ENCODE measurements at places on chromosomes 2 and 18. TPM values are rescaled to one million over a fixed set of nuclear protein-coding genes. Genes with fewer than 3 reads are reported as not detected.

RNASEH1 gene
- total RNA-seq = 16.1 TPM

ESCO1 gene
- total RNA-seq = 14.3 TPM

TNFRSF11A gene
- 8.9 TPM for total RNA-seq

IGFBP5 gene
- total RNA-seq = 101 TPM

LIMS2 gene
- 50.5 TPM for total RNA-seq

RGPD4 gene
- not detected for total RNA-seq

CBLN2 gene
- not detected for total RNA-seq

PPP1R1C gene
- total RNA-seq = 11.8 TPM

MAP3K19 gene
- total RNA-seq = 2.1 TPM

MOCOS gene
- 5.5 TPM for total RNA-seq

DNA sequence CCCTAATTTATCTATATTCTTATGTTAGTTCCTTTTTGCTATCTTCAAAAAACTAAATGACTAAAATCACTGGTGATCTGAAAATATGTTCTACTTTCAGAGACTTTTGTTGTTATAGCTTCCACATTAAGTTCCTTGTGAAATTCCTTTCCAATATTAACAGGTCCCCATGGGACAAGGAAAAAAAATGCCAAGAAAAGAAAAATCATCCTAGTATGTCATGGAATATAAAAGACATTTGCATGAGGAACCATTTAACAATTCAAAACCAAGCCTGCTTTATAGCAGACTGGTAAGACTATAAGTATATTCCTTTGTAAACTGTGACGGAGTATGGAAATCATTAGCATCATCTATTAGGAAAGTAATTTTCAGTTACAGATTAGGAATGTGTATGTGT is 48.1 kb downstream of the COBLL1 start:
- H3K4me3 ChIP-seq = no peak overlapping the region
- no peaks in the 10 kb centered on the region for H3K27me3 ChIP-seq
- no peak for DNase-seq
- H3K27ac ChIP-seq = no peak overlapping the region
- no peaks in the 10 kb centered on the region for H3K36me3 ChIP-seq

GRCh38 chr2:240797914-240798313 is 22.1 kb downstream of the KIF1A start:
- H3K27ac ChIP-seq = no peak overlapping the region
- H3K36me3 ChIP-seq = no peaks in the 10 kb centered on the region
- no peaks in the 10 kb centered on the region for H3K4me1 ChIP-seq

DNA sequence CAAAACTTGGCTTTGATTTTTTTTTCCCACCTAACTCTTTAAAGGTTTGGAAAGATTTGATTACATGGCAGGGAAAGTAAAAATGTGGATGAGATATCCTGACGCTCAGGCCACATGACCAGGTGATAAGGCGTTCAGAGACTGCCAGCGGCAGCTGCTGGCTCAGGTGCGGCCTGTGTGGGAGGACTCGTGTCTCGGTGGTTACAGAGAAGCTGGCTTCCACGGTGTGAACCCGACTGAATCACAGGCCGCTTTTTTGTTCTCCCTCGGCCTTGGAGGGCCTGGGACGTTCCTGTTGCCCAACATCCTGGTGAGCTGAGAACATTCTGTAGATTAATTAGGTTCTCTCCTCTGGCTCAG is 124.2 kb upstream of the ZNF516 start:
- H3K4me3 ChIP-seq = peak overlapping the region; percentile 38
- peak; percentile 67 for DNase-seq

GRCh38 chr2:69682525-69682924 is 39.0 kb upstream of the AAK1 start:
- no peaks in the 10 kb centered on the region for H3K27me3 ChIP-seq
- no peak overlapping the region for H3K4me3 ChIP-seq
- peaks cover 5% of the 10 kb centered on the region for H3K4me1 ChIP-seq
- no peaks in the 10 kb centered on the region for H3K36me3 ChIP-seq
- H3K27ac ChIP-seq = peak overlapping the region; percentile 76
- DNase-seq = no peak

GRCh38 chr2:105369777-105370690 is 28.8 kb downstream of the FHL2 start:
- peak; percentile 91 for DNase-seq
- no peak overlapping the region for H3K4me3 ChIP-seq
- H3K36me3 ChIP-seq = no peaks in the 10 kb centered on the region
- no peaks in the 10 kb centered on the region for H3K27me3 ChIP-seq

GRCh38 chr2:207801259-207801658 is 31.6 kb upstream of the FZD5 start:
- peaks cover 4% of the 10 kb centered on the region for H3K4me1 ChIP-seq
- no peaks in the 10 kb centered on the region for H3K27me3 ChIP-seq
- no peak for DNase-seq
- no peak overlapping the region for H3K4me3 ChIP-seq
- no peaks in the 10 kb centered on the region for H3K36me3 ChIP-seq

- no peaks in the 10 kb centered on the region for H3K36me3 ChIP-seq
- no peaks in the 10 kb centered on the region for H3K27me3 ChIP-seq
- DNase-seq = no peak
- H3K4me1 ChIP-seq = peaks cover 10% of the 10 kb centered on the region
These were observed 49.9 kb downstream of the LPIN2 start for GRCh38 chr18:2963048-2963447.

- H3K27ac ChIP-seq = no peak overlapping the region
- H3K4me1 ChIP-seq = no peaks in the 10 kb centered on the region
- no peak for DNase-seq
- no peaks in the 10 kb centered on the region for H3K27me3 ChIP-seq
- no peaks in the 10 kb centered on the region for H3K36me3 ChIP-seq
These were observed 143.5 kb upstream of the PID1 start for GRCh38 chr2:229414631-229415030.

GRCh38 chr18:75478996-75479880 is 51.7 kb upstream of the SMIM21 start:
- H3K27ac ChIP-seq = no peak overlapping the region
- H3K4me3 ChIP-seq = no peak overlapping the region
- no peaks in the 10 kb centered on the region for H3K4me1 ChIP-seq
- no peak for DNase-seq
- no peaks in the 10 kb centered on the region for H3K36me3 ChIP-seq
- H3K27me3 ChIP-seq = no peaks in the 10 kb centered on the region

- H3K27me3 ChIP-seq = no peaks in the 10 kb centered on the region
- DNase-seq = no peak
- H3K27ac ChIP-seq = no peak overlapping the region
- no peak overlapping the region for H3K4me3 ChIP-seq
- H3K36me3 ChIP-seq = peaks cover 5% of the 10 kb centered on the region
These were observed 111.2 kb downstream of the PLB1 start for GRCh38 chr2:28606986-28607441.

GRCh38 chr2:105488285-105488684 is 89.4 kb upstream of the FHL2 start:
- no peaks in the 10 kb centered on the region for H3K27me3 ChIP-seq
- DNase-seq = no peak
- no peaks in the 10 kb centered on the region for H3K36me3 ChIP-seq
- H3K4me3 ChIP-seq = no peak overlapping the region
- no peak overlapping the region for H3K27ac ChIP-seq

DNA sequence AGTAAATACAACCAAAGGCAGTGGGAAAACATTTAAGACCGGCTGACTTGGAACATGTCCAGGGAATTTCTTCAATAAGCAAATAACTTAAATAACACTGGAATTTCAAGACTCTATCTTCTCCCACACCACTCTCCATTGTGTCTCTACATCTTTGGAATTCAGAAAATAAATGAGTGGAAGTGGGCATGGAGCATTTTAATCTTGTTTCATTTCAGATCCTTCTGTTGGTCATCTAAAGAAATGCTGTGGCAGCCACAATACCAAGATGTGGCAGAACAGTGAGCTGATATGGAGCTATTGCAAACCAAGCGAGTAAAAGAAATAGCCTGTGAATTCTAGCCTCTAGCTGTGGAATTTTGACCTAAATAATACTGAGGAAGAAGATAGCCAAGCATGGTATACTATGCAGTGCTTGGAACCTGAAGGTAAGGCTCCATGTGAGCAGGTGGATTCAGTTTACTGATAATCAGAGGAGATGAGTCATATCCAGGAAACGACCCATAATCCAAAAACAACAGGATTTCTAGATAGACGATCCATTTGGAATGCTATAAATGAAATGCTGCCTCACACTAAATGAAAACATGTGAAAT is 157.1 kb upstream of the SCN7A start:
- no peaks in the 10 kb centered on the region for H3K27me3 ChIP-seq
- no peak overlapping the region for H3K4me3 ChIP-seq
- H3K36me3 ChIP-seq = no peaks in the 10 kb centered on the region
- DNase-seq = no peak
- H3K27ac ChIP-seq = no peak overlapping the region

DNA sequence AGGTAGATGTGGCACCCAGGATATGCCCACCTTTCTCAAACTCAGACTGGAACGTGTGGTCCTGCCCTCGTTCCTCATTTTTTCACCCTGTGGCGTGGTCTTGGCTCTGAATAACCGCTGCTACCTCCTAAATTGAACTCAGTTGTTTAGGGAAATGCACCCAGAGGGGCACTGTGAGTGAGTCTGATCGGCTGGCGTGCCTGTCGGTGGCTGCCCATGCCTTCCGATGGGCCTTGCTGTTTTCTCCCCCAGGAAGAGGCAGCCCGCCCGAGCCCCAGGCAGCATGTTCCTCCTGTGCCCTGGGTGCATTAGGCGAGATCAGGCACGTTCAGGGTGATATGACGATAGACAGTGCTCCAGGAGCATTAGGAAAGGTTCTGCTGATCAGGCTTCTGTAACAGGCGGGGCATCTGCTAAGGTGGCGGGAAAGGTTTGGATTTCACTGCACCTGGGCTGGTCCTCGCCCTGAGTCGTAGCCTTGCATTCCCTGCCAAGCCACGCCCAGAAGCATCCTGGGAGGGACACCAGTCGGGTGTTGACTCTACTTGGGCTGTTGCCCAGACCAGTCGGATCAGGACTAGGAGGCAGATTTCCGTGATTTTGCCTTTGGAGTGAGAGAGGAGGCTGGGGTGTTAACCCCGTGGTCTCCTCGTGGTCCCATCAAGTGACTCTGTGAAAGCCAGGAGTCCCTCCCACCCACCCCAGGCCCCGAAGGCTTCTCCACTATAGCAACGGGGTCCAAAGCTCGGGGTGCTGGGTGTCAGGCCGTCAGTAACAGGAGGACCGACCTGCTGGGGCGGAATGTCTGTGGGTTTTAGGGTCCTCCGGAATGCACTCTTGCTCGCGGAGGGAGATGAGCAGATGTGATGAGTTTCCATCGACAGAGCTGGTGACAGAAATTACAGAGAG is 75.1 kb downstream of the SH3BP4 start:
- no peak overlapping the region for H3K27ac ChIP-seq
- peak; percentile 68 for DNase-seq

GRCh38 chr2:220224691-220225543 is 597.5 kb downstream of the SLC4A3 start:
- no peaks in the 10 kb centered on the region for H3K4me1 ChIP-seq
- no peaks in the 10 kb centered on the region for H3K36me3 ChIP-seq
- H3K4me3 ChIP-seq = no peak overlapping the region

- H3K27ac ChIP-seq = no peak overlapping the region
- no peak for DNase-seq
- no peaks in the 10 kb centered on the region for H3K36me3 ChIP-seq
- H3K4me1 ChIP-seq = no peaks in the 10 kb centered on the region
These were observed 508.6 kb downstream of the PARD3B start for GRCh38 chr2:205053827-205054410.

DNA sequence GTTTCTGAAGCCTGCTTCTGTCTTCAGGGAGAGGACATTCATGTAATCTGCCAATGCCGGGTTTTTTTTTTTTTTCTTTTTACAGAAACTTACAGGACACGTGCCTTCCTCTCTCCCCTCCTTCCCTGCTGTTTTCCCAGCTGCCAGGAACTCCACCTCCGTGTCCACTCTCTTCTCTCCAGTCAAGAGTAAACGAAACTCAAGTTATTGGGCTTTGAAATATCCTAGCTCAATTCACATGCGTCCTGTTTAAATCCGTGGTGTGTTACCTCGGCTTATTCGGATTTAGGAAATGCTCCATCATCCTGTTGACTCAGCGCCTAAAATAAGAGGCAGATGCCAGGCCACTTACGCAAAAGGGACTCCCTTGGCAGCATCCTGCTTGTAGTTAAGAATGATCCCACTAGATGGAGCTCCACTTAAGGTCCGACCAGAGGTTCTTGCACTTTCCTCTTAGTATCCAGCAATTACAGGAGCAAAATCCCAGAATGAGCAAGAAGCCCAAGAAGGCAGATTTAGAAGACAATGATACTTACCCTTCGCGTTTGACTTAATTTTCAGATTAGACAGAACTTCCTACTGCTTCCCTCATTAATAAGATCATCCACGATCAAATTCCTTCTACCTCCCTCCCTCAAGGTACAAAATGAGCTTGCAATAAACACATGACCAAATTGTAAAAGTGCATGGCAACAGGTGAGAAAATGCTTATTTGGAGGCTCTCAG is 97.2 kb upstream of the ZCCHC2 start:
- peak overlapping the region; percentile 78 for H3K27ac ChIP-seq
- H3K27me3 ChIP-seq = no peaks in the 10 kb centered on the region
- peaks cover 26% of the 10 kb centered on the region for H3K4me1 ChIP-seq
- no peaks in the 10 kb centered on the region for H3K36me3 ChIP-seq
- peak; percentile 93 for DNase-seq

- peaks cover 6% of the 10 kb centered on the region for H3K27me3 ChIP-seq
- H3K4me1 ChIP-seq = no peaks in the 10 kb centered on the region
- H3K36me3 ChIP-seq = no peaks in the 10 kb centered on the region
- no peak for DNase-seq
- H3K4me3 ChIP-seq = no peak overlapping the region
These were observed 25.3 kb downstream of the GNAL start for GRCh38 chr18:11714244-11714918.

GRCh38 chr2:152924722-152925121 is 206.3 kb downstream of the ARL6IP6 start:
- no peak overlapping the region for H3K4me3 ChIP-seq
- no peaks in the 10 kb centered on the region for H3K4me1 ChIP-seq
- no peaks in the 10 kb centered on the region for H3K36me3 ChIP-seq
- no peak overlapping the region for H3K27ac ChIP-seq
- H3K27me3 ChIP-seq = no peaks in the 10 kb centered on the region
- DNase-seq = no peak

GRCh38 chr2:195359043-195359735 is 297.8 kb upstream of the SLC39A10 start:
- DNase-seq = no peak
- no peaks in the 10 kb centered on the region for H3K4me1 ChIP-seq
- H3K4me3 ChIP-seq = no peak overlapping the region
- H3K27me3 ChIP-seq = no peaks in the 10 kb centered on the region

GRCh38 chr2:218722876-218723785 is 12.5 kb downstream of the TTLL4 start:
- H3K27ac ChIP-seq = peak overlapping the region; percentile 28
- H3K4me1 ChIP-seq = peaks cover 23% of the 10 kb centered on the region
- no peaks in the 10 kb centered on the region for H3K36me3 ChIP-seq
- no peak overlapping the region for H3K4me3 ChIP-seq
- DNase-seq = no peak

All from left lung (tissue), 14 donors.